ENCODE measurements at places on chromosomes 3 and 15.

- DNase-seq: peak; percentile 80
These were observed 60.9 kb upstream of the TSC22D2 start for GRCh38 chr3:150346981-150347863.

GRCh38 chr3:65829228-65829627 lies 209.5 kb downstream of the MAGI1 start:
- no peak for DNase-seq

DNA sequence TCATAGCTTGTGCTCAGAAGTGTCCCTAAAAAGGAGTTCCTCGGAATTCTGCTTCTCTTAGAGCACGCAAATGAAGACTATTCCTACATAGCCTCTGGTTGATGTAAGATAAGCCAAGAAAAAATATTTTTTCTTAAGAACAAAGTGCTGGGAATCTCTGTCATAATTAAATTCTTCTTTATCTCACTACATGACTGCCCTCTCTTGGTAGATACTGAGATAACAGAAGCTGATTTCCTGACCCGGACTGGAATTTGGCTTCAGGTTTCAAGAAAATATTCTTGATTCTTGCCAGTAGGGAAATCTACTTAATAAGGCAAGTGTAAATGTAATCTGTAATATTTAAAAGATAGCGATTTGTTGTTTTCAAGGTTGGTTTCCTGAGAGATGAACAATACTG lies 31.3 kb upstream of the SETMAR start:
- DNase-seq: peak; percentile 55

DNA sequence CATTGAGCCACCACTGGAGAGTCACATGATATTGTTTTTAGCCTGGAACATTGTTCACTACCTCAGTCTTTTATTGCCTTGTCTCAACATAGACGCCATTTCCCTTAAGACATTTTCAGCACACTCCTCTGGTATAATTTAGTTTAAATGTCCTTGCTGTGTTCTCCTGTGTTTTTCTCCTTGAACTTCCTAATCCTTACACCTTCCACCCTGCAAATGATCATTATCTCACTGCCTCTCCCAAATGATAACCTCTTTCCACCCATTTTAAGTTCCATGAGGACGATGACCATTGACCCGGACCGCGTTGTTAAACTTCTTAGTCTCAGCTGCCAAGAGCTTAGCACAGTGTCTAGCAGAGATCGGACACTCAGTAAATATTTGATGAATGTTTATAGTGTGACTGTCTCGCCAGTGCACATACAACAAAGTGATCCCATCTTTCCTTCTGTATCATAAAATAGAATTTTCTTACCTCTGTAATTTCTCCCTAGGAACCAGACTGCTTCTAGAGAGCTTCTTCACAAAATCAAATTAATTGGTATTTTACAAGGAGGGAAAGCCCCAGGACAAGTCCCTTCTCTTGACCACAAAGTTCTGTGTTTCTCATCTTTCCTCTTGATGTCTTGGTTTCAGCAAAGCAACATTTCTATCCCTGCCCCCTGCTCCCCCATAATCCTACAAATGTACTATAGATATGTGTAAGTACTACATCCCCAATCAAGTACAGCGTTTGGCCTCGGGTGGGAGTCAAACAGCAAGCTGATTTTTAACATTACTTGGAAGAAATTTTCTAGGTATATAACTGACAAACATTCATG lies 429.6 kb downstream of the LPP start:
- DNase-seq: no peak

- no peak for DNase-seq
These were observed 123.5 kb downstream of the UNC13C start for GRCh38 chr15:54101664-54102270.

GRCh38 chr3:79249701-79250100 lies 518.1 kb downstream of the ROBO1 start:
- no peak for DNase-seq

DNA sequence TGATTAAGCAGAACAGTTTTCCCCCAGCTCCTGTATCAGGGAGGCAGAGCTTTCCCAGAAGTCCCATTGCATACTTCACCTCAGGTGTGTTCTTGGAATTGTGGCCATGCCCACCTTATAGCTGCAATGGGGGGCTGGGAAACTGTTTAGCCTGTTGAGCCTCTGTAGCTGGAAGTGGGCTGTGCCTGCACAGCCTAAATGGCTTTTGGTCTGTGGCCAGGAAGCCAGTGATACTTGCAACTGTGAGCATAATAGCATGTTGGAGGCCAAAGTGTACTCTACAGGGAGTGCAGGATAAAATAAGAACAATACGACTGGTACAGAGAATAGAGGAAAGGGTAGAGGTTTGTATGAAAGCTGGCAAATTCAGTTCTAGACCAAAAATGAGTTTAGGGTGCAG lies 248.5 kb downstream of the PTPRG start:
- DNase-seq: peak; percentile 41

DNA sequence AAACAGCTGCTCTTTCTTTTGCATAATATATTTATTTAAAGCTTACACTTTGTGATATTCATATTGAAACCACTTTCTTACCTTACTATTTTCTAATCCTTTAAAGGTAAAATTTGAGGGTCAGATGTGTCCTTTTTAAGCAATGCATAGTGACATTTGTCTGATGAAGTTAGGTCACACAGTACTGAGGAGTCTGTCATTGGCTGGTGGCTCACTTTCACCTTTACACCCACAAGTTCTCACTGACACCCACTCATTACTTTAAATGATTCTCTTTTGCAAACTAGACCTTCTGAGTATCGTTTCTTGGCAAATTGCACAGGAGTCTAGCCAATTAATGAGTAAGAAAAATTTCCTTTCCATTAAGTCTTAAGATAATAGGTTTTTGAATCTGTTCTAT lies 758.3 kb upstream of the ARPP21 start:
- DNase-seq: no peak

DNA sequence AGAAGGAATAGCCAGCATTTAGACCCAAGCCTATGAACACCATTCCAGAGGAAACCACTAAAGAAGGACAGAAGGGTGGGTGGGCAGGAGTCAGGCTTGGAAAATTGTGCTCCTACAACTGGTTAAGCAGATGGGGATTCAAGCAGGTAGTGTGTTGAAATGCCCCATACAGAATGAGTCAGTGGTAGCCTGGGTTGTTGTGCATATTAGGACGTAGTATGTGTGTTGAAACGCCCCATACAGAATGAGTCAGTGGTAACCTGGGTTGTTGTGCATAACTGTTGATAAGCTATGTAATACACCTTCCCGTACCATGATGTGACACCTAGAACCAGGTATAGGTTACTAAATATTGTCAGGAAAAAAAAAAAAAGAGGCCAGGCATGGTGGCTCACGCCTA lies 34.0 kb downstream of the MINDY4B start:
- peak; percentile 77 for DNase-seq

DNA sequence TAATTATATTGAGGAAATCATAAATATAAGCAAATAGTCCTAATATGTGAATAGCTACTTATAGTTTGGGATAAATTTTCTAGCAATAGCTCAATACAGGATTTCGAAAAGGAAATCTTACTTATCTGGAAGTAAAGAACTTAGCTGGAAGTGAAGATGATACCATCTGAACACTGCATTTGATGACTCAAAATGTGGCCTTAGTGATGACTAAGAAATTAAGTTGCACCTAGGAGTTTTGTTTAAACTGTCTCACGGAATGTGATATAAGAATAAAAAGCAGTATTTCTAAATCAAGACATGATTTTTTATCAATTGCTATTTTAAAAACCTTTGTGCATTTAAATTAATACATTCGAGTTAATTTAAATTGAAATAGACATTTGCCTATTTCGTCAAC lies 91.2 kb downstream of the EOMES start:
- no peak for DNase-seq

GRCh38 chr15:36130641-36131310 lies 448.6 kb upstream of the CDIN1 start:
- no peak for DNase-seq

DNA sequence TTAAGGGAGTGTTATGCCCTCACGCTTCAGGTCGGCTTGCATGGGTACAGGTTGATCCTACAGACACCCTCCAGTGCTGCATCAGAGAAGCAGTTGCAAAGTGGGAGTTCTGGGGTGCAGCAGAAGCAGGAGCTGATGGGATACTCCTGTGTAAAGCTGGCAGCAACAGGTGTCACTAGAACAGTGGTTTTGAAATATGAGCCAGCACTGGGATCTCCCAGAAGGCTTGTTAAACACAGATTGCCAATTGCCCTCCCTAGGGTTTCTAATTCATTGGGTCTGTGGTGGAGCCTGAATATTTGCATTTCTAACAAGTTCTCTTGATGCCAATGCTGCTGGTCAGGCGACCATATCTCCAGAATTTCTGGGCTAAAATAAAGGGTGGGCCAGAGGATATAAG lies 350.4 kb downstream of the CLSTN2 start:
- no peak for DNase-seq

DNA sequence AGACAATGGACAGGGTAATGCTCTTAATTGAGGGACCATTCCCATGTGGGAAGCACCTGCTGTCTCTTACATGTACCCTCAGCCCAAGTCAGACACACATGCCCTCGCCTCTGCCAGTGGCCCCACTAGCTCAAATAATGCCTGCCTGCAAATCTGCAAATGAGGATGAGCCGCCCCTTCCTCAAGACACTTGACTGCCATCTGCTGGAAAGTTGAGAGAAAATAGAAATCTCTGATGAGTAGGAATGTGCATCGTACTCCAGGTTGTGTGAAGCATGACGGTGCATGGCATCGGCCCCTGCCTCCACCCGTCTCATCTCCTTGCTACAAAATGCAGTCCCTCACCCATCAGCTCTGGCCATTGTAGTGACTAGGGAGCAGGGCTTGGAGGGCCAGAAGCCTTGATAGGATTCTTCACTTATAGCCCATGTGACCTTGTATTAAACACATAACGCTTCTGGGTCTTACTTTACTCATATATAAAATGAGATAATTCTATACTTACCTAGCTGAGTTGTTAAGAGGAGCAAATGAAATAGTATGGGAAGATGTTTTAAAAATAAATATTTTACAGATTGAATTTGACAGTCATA lies 6.3 kb upstream of the SCN5A start:
- DNase-seq: peak; percentile 45

DNA sequence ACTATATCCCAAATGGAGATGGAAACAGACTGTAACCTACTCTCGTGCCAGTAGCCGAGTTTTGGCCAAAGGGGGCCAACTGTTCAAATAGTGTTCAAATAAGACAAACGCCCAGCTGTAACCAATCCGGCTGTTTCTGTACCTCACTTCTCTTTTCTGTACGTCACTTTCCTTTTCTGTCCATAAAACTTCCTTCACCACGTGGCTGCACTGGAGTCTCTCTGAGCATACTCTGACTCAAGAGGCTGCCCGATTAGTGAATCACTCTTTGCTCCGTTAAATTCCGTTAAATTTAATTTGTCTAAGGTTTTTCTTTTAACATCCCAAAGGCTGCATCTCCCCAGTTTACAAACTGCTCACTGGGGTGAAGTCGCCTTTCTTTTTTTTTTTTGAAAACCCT lies 219.2 kb upstream of the P2RY1 start:
- DNase-seq: no peak

DNA sequence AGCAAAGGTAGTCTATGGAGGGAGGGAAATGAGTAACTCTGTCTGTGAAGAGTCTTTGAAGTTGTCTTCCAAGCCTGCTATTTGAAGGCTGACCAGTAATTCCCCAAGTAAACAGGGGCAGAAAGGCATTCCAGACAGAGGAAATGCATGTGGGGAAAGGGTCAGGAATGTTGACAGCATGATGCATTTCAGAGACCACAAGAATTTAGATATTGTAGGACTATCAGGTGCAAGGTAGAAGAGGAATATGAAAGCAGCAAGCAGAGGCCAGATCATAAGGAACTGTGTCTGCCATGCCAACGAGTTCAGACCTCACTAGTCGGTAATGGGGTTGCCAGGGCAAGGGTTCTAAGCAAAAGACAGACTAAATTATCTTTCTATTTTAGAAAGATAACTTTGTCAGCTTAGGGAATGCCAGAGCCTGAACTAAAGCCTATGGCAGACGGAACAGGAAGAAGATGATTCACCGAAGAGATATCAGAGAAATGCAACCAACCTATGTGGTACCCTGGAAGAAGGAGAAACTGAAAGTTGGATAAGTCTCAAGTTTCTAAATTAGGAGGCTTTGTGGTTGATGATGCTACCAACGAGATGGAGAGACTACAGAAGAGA lies 327.0 kb upstream of the RORA start:
- peak; percentile 72 for DNase-seq

GRCh38 chr3:47475029-47475569 lies 642 bp downstream of the SCAP start:
- peak; percentile 46 for DNase-seq

DNA sequence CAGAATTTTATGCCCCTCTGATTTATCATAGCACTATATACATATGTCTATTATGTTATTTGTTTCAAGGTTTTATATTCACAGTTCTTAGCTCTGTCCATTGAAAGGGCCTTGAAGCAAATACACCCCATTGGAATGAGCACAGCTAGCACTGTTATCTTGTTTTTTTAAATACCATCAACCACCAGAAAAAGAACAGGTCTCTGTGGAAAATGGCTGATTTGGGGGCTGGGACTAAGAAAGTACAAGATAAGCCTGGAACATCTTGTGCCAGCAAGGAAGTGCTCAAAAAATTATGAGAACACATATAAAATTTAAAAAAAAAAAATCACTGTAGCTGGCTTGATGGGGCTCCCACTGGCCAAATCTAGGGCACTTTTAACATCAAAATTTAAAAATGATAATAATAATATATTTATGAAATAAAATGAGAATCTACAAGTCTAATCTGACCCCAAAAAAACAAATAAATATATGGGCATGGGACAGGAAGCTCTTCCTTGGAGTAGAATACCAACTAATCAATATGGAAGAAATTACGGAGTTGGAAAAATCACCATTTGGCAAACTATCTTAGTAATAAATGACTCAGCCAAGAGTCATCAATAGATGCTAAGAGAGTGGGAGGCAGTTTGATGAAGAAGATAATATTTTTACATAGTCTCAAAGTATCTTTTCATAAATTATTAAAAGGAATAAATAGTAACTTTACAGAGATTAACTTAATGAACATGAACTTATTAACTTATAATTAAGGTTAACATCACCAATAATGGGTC lies 20.5 kb downstream of the IFT80 start:
- no peak for DNase-seq

DNA sequence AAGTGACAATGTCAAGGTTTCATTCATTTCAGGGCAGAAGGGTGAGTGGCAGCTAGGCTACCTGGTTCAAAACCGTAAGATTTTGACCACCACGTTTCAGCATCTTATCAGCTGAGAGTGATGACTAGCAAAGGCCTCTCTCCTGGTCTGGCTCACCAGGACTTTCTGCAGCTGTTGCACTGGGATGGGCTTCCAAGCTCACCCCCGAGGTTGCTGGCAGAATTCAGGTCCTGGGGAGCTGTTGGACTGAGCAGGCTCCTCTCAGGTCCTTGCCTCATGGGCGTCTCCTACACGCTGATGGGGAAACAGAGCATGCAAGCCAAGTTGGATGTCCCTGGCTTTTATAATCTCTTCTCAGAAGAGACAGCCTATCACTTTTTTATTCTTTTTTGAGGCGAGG lies 88.8 kb upstream of the RNU6-1 start:
- DNase-seq: no peak

GRCh38 chr15:25774871-25775270 lies 88.3 kb downstream of the ATP10A start:
- no peak for DNase-seq

- no peak for DNase-seq
These were observed 80.7 kb downstream of the ABI3BP start for GRCh38 chr3:100912571-100912970.

GRCh38 chr15:31215490-31216214 lies 111.0 kb upstream of the KLF13 start:
- peak; percentile 31 for DNase-seq

Measured in renal cortical epithelial cell (primary cell).